ENCODE measurements at places on chromosomes 2 and 18. TPM values are rescaled to one million over a fixed set of nuclear protein-coding genes. Genes with fewer than 3 reads are reported as not detected.
A peak's percentile ranks its signal among the peaks of the same experiment; 100 is the strongest.

The MARCHF4 gene
- 1.7 TPM for total RNA-seq

The ARHGEF33 gene
- 0.47 TPM for total RNA-seq

The KCNK3 gene
- 1.2 TPM for total RNA-seq

The UGT1A7 gene
- total RNA-seq: not detected

The FBXO48 gene
- 0.75 TPM for total RNA-seq

The ALPP gene
- total RNA-seq: not detected

DNA sequence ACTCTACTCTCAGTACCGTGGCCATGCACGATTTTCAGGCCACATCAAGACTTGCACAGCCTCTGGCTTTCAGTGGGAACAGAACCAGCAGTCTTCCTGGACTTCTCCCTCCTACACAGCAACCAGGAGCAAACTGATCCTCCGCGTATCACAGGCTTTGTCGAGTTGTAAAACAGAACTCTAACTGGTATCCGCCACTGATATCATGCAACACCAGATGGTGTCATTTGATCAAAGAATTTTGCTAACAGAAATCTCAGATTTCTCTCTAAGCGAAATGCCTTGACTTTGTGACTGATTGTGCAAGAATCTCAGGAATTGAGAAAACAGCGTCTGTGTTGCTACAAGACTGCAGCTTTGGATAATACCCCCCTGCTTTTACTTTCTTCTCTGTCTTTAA lies 85.7 kb downstream of the COPS8 start:
- DNase-seq: peak; percentile 40

- no peak for DNase-seq
Measured at GRCh38 chr2:223283329-223283728, 231.3 kb downstream of the KCNE4 start.

GRCh38 chr18:67608615-67609273 lies 92.2 kb upstream of the DSEL start:
- DNase-seq: no peak

- no peak for DNase-seq
Measured at GRCh38 chr2:151761687-151762086, 27.4 kb upstream of the NEB start.

DNA sequence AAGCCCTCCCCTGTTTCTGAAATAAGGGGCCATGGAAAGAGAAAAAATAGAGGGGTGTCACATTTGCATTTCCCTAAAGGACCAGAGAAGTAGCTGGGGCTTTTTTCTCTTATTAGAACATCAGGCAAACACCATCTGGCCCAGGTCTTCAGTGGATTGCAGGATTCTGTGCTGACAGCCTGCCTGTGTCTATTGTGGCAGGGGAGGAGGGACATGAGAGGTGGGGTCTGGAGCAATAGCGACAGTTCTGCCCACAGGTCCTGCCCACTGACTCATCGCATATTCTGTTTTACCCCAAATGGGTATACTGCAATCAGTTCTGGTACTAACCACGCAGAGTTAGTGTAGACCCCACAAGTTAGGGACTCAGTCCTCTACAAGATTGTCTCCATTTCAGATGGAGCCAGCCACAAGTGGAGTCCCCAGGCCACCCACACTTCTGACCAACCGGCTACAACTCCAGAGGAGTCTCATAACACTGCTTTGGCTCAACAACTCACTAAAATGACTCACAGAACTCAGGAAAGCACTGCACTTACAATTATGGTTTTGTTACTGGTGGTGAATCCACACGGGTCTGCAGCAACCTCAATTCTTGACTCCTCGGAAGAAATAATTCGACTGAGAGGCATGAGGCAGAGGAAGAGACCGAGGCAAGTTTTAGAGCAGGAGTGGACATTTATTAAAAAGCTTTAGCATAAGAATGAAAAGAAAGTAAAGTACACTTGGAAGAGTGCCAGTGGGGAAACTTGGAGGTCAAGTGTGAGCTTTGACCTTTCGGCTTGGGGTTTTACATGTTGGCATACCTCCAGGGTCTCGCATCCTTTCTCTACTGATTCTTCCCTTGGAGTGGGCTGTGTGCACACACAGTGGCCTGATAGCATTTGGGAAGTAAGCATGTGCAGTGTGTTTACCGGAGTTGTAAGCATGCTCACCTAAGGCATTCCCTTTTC lies 146.4 kb upstream of the SPATS2L start:
- no peak for DNase-seq

DNA sequence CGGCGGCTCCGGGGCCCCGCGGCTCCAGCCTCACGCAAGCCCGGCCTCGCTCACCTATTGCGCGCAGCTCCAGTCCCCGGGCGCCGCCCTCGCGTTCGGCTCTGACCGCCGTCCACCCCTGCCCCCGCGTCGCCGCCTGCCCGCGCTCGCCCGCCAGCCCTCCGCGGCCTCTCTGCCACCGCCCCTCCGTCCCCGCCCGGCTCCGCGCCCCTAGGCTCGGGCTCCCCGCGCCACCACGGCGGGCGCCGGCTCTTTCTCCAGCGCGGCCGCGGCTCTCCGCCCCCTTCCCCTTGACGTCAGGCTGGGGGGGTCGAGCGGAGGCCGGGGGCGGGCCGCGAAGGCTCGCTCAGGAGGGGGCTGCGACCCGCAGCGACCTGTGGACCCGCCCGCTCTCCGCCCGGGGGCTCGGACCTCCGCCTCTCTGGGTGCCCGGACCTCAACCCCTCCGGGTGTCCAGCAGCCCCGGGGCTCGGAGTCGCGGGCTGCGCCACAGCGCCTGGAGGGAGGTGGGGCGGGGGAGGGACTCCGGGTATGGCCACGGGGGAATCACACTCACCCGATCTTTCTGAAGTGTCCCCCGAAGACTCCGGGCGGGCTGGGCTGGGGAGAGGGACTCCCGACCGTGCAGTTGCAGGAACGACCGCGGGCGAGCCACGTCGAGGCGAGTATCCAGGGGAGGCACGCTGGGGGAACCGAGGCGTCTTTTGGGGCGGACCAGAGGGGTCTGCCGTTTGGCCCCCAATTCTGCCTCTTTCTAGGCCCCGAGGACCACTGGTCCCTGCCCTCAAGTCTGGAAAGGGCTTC lies at the start of gene SEMA4C:
Gene SEMA4C (minus strand): TSS at position 259 of the 804 bp plus-strand sequence. CDS start 2,194 bp downstream, outside the sequence.
- DNase-seq: no peak

GRCh38 chr2:226283796-226284195 lies 515.8 kb downstream of the IRS1 start:
- no peak for DNase-seq

GRCh38 chr18:78979056-78979729 lies 425 bp upstream of the SALL3 start:
- no peak for DNase-seq

GRCh38 chr18:70249118-70249517 lies 39.7 kb upstream of the SOCS6 start:
- DNase-seq: no peak

DNA sequence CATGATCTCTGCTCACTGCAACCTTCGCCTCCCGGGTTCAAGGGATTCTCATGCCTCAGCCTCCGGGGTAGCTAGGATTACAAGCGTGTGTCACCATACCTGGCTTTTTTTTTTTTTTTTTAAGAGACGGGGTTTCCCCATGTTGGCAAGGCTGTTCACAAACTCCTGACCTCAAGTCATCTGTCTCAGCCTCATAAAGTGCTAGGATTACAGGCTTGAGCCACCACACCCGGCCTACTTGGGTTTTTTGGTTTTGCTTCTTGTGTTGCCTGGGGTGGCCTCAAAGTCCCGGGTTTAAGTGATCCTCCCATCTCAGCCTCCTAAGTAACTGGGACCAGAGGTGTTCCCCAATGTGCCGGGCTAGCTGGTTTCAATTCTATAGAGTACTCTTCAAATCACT lies 64.6 kb downstream of the NAPG start:
- DNase-seq: no peak

GRCh38 chr18:56884511-56884910 lies 233.4 kb downstream of the WDR7 start:
- no peak for DNase-seq

- DNase-seq: peak; percentile 51
Measured at GRCh38 chr2:36889795-36890194, 76.5 kb downstream of the STRN start.

DNA sequence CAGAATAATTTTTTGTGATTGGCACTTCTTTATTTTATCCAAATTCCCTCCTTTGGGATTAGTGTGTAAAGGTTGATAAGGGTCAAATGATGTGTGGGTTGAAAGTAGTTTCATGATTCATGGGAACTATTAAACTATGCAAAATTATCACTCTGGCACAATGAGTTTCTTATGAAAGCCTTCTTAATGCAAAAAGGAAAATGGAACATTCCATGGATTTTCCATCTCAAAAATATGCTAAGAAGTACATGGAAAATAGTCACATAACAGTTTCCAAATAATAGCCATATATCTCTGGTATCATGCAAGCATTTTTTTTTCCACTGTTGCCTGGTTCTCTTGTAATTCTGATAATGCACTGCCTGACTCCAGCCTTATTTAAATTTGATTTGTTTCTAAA lies 639.7 kb downstream of the NR4A2 start:
- no peak for DNase-seq

DNA sequence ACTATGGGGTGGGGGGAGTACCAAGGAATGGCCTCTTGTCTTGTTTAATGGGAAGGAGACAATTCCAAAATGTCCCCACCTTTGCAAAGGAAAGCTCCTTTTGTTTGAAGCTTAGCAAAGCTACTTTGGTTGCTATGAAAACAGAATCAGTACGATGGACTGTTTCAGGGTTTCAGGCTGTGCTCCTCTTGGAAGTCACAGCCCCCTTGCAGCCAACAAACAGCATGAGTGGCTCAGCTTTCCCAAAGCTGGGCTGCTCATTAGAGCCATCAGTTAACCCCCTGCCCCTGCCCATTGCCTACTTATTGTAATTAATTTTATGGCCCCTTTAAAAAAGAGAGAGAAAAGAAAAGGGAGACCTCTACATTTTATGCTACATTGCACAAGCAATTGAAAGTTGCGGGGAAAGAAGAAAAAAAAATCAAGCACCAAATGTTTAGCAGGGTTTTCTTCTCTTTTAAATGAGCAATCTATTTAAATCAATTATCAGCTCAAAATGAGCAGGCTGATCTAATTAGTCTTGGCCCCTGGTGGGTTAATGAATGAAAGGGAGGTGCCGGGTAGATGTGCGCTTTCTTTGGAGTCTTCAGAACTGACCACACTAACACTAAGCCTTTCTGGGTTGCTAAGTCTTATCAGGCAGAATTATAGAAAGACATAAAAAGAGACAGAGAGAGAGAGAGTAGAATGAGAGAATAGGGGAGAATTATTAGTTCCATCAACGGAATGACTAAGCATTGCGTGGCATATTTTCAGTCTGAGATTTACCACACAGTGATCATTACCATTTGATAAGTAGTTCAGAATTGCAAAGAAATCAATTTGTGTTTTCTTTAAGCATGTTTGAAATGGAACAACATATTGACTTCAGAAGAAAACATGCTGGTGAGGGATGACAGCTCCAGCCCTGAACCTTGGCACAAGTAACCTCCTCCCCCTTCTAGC lies 284.9 kb downstream of the INSIG2 start:
- DNase-seq: no peak

DNA sequence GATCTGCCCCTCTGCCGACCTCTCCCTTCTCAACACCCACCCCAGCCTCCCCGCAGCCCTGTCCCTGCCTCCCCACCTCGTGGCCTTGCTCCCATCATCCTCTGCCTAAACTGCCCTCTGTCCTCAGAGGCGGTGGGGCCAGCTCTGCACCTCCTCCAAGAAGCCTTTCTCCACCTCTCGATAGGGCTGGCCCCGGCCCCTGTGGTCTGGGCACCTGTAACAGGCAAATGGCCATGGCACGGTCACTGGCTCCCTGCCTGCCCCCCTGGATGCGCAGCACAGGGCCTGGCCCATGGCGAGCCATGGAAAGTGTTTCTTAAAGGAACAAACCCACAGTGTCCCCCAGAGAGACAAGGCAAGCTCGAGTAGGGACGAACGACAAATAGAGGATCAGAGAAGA lies 42.0 kb downstream of the MYO7B start:
- no peak for DNase-seq

DNA sequence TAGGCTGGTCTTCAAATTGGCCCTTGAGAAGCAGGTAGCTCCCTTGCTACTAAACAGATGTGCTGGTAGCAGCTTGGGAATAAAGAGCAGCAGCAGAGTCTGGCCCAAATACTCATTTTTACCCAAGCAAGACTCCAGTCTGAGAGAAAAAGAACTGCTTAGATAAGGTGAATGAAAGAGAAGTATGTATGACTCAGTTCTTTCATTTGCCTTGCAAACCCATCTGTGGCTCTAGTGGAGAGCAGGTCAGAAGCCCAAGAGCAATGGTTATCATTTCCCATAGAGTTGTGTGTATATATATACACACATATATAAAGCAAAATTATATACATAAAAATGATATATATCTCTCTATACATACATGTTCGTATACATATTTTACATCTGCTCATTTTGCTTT lies 80.3 kb downstream of the CAMKMT start:
- DNase-seq: no peak

GRCh38 chr2:198129609-198130008 lies 325.2 kb downstream of the PLCL1 start:
- no peak for DNase-seq

DNA sequence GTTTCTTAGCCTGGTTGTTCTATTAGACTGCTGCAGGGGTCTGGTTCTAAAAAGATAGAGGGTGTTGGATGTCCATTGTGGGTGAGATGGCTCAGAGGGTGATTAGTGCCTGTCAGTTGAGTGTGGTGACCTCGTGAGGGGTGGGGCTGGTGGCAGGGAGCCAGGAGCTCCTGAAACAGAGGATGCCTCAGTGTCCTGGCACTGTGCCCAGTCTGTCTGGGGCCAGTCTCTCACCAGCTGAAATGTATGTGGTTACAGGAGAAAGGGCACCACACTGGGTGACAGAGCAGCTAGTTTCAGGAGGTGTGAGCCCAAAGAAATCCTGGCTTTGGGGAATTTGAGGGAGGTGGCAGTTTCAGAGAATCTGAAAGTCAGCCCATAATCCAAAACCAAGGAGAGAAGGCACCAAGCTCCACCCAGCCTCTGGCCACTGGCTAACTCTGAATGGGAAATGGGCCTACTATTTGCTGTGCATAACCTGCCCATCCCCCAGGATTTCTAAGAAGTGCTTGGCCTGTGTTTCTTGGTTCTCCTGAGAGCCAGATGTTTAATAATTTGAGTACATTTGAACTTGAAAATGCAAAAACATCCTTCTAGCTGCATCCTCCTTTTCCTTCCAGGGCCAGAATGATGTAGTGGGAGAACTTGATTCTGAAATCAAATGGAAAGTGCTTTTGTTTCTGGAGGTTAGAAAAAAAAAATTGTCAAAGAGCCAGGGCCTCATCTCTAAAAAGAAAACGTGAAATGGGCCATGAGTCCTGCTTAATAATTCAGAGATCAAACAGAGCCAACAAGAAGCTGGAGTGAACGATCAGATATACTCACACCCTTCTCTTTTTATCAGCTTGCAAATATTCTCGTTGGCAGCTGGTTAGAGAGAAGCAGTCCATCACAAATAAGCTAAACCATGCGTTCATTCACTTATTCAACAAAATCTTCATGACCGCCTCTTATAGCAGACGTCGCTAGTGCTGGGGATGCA lies 92.3 kb downstream of the B3GNT2 start:
- no peak for DNase-seq

- no peak for DNase-seq
Measured at GRCh38 chr2:63902149-63902548, 60.5 kb downstream of the UGP2 start.

DNA sequence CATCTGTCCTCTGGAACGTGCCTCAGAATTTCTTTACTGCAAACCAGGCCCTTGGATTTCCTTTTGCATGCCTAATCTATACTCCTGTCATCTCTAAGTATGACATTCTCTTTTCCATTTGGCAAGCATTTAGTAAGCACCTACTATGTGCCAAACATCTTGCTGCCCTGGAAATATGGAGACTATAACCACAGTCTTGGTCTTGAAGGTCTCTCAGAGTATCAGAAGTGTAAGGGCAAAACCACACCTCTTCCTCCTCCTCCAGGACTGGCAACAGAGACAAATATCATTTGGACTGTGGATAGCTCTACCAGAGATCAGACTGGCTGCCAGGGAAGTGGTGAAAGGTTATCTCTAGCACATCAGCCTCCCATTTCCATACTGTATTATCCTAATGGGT lies 11.4 kb downstream of the DOCK10 start:
- DNase-seq: no peak
